ENCODE measurements at places on chromosomes 1 and 21.

GRCh38 chr1:221620437-221621384 lies 121.2 kb downstream of the DUSP10 start:
- peak; percentile 30 for DNase-seq

DNA sequence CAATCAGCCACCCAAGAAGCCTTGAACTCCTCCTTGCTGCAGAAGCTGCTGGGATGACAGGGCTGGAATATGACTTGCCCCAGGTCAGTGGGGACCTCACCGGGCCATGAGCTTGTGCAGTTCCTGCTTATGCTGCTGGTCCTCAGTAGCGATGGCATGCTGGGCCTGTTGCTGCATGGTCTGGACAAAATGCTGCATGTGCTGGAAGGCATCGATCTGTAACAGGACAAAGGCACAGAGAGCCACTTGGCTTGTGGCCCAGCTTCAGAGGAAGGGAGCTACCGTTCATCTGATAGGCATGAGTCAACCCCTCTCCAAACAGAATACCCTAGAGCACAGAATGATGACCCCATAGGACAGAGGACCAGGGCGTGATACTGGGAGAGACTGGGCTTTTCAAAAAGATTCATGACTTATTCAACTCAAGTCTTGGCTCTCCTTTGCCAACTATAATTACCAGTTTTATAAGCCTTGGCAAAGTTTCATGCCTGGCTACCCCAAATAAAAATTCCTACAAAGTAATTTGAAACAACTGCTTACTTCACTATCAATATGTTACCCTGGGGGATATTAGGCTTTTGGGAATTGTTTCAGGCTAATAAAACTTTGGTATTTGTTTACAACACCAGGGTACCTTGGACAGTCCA lies 34.7 kb upstream of the EXOSC10 start:
- DNase-seq: peak; percentile 26

GRCh38 chr1:8625491-8625890 lies 191.9 kb downstream of the RERE start:
- DNase-seq: no peak

DNA sequence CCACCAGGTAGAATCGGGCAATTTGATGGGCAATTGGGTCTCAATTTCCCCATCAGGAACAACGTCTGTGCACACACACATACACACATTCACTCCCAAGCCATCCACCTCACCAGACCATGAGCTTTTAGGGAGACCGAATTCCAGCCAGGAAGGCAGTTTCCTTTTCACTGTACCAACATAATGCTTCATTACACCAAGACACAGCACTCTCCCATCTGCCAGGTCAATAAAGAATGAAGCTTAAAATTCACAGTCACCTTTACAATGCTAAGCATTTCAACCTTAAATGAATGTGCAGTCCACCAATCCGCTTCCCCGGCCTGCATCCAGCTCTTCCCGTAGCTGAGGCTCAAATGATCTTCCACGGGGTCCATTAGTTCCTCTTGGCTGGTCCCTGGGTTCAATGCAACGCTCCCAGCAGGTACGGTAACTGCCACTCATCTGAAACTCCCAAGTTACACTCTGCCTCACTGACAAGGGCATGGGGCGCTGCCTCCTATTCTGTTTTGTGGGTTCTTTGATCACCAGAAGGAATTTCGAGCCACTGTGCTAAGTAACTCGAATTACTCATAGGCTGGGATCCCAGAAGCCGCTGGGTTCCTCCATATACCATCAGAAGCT lies 105.0 kb downstream of the SIM2 start:
- no peak for DNase-seq

DNA sequence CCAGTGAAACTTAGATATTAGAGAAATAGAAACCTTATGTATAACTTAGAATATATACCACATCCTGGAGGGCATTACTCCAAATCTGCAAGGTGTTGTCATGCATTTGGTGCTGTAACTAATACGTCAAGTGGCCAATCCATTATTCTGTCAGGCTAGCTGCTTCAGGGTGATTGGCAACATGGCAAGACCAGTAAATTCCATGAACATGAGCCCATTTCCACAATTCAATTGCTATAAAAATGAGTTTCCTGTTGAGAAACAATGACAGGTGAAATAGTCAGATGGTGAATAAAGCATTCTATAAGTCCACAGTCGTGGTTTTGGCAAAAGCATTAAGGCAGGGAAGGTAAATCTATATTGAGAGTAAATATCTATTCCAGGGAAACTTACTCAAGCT lies 566.0 kb downstream of the ADGRL2 start:
- DNase-seq: no peak

DNA sequence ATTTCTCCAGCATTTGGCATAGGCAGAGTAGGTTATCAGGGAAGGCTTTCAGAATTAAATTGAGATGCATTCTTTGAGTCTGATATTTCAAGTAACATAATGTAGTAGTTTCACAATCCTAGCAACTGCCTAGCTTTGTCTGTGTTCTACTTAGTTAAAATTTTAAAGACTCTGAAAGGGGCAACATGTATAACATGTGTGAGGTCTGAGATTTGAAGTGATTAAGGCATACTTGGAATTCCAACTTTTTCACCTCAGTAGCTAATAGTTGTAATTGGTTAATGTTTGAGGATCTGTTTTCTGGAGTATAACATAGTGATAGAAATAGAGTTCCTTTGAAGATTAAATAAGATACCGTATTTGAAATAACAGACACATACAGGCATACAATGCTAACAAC lies 335.2 kb upstream of the BEND5 start:
- DNase-seq: no peak

DNA sequence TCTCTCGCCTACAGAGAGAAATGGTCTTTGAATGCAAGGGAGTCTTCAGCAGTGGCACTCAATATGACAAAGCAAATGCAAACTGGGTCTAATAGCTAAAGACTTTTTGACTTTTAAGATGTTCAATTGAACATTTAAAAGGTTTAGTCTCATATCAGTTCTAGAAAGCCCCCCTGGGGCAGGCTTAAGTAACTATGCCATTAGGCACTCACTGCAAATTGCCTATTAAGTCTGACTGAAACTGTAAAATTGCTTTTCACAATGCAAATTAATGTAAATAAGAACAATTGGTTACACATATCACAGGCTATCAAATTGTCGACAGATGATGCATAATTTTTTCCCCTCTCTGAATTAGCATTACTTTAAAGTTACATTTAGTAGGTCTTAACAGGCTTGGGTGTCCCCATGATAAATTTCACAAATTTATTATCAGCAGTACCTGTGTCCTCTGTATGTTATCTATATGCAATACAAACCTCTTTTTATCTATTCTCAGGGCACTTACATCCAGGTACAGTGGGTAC lies 329.1 kb downstream of the LRRIQ3 start:
- no peak for DNase-seq

DNA sequence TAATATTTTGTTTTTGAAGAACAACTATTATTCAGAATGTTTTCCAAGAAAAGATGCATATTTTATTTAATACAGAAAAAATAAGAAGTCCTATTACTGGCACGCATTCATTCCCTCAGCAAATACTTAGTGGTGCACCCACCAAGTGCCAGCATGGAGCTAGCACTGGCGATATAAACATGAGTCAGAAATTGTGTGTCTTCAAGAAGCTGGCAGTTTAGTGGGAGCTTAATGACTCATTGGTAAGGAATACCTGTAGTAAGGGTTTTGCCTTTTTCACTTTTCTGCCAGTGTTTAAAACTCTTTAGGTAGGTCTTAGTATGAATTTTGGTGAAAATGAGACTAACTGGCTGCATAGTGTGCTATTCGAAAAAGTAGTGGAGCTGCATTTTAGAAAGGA lies 6.3 kb downstream of the MAGI3 start:
- DNase-seq: peak; percentile 78

DNA sequence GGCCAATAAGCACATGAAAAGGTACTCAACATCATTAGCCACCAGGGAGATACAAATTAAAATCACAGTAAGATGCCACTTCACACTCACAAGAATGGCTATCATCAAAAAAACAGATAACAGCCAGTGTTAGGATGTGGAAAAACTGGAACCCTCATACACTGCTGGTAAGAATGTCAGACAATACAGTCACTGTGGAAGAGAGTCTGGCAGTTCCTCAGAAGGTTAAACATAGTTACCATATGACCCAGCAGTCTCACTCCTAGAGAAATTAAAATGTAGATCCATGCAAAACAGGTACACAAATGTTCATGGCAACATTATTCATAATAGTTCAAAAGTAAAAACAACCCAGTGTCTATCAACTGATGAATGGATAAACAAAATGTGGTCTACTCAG lies 33.3 kb downstream of the LDLRAD1 start:
- DNase-seq: no peak

DNA sequence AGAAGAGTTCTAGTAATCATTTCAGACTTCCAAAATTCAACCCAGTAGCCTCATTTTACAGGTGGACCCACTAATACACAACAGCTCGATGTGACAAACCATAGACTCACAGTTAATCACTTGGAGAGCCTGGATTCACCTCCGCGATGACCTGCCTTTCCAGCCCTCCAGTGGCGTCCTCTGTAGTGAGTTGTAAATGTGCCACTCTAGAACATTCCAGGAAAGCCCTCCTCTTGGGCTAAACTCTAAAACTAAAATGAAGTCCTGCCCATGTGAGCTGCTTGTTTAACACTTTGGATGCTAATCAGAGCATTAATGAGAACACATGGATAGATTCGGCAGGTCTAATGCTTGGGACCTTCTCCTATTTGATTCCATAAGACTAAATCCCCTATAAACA lies 140.7 kb downstream of the DHRS3 start:
- DNase-seq: no peak

DNA sequence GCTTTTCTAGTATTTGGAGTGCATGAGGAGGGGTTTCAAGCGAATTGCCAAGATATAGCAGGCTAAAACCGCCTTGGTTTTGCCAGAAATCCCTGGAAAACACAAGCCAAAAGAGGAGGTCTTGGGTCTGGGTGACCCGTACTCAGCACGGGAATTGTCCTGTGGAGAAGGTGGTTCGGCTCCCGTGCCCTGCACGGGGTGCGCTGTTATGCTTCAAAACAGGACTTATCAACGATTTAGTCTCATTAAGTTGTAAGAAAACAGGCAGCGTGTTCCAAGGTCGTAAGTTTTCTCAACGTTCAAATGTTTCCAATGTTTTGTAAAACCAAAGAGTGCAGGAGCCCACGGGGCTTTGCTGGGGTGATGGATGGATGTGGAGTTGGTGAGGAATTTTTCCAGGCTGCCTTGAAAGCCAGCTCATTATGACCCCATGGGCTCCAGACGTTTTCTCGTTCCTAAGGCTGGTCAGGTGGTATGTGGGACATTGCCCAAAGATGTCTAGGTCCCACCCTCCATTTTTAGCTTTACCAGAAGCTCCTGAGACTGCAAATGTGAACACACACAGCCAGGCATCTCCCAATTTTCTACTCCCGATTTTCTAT lies 75.4 kb upstream of the CLDN14 start:
- no peak for DNase-seq

DNA sequence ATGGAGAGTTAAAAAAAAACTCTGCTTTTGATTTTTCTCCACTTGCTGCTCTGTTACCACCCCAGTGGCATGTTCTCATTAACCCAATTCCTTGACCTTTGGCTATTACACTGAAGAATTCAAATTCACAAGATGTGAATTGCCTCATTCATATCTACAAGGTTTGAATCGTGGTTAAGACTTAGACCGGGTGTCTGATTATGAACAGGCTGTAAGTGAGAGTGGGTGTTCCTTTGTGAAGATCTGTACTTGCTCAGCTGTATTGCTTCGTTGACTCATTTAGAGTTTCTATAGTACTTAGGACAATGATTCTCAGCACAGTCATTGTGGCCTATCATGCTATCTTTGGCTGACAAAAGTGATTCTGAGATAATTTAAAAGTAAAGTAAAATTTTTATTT lies 36.4 kb downstream of the DNM3 start:
- DNase-seq: no peak

DNA sequence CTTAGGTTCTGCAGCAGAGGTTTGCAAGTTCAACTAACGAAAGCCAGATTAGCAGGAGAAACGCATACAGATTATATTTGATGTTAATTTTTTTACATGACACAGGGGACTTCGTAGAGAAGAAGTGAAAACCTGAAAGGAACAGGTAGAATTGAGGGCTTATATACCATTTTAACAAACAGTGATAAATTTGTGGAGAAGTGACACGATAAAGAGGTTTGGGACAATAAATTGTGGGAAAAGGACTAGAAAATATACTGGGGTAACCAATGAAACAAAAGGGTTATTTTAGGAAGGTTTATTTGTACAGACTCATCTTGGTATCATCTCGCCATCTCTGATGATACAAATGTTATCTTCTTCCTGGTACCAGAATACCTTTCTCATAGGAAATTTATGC lies 452.9 kb downstream of the SETD4 start:
- DNase-seq: no peak

- no peak for DNase-seq
Observed at GRCh38 chr1:24119859-24120756, 8.2 kb upstream of the MYOM3 start.

- DNase-seq: no peak
Observed at GRCh38 chr1:150695561-150695960, 1.4 kb downstream of the GOLPH3L start.

- DNase-seq: no peak
Observed at GRCh38 chr1:235325139-235325538, 2.8 kb downstream of the ARID4B start.

DNA sequence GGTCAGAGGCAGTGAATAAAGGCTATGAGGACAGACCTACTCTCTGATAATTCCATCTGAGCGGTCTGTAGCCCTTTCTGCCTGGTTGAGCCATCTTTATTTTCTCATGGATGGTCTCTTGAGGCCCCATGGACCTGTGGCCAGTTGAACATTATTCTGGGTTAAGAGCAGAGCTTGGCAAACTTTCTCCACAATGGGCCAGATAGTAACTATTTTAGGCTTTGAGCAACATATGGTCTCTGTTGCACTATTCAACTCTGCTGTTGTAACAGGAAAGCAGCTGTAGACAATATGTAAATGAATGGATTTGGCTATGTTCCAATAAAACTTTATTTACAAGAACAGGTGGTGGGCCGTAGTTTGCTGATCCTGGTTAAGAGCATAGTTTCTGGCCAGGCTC lies 62.7 kb downstream of the KAZN start:
- DNase-seq: no peak

GRCh38 chr1:173411835-173412742 lies 65.0 kb upstream of the PRDX6 start:
- peak; percentile 73 for DNase-seq
